Psoas muscle (tissue), 8 donors: ENCODE measurements at places on chromosomes 4 and X. TPM values are rescaled to one million over a fixed set of nuclear protein-coding genes. Genes with fewer than 3 reads are reported as not detected.

The MAOB gene
- total RNA-seq: 42.6 TPM

The SLC6A14 gene
- total RNA-seq: not detected

The SMIM10L2A gene
- 0.08 TPM for total RNA-seq

The ENAM gene
- total RNA-seq: 1.7 TPM

The BEND2 gene
- not detected for total RNA-seq

The METAP1 gene
- 30.4 TPM for total RNA-seq

The BBS12 gene
- total RNA-seq: 0.54 TPM

The NAA11 gene
- not detected for total RNA-seq

The ELOVL6 gene
- total RNA-seq: 4.5 TPM

The DCAF8L2 gene
- total RNA-seq: not detected

The MAGEE1 gene
- total RNA-seq: 0.50 TPM

The MAGED4B gene
- 0.59 TPM for total RNA-seq

The SULT1B1 gene
- total RNA-seq: 0.74 TPM

The HSFX4 gene
- total RNA-seq: not detected

The POLN gene
- total RNA-seq: 2.4 TPM

The SH2D1A gene
- total RNA-seq: 0.15 TPM

The CXCL3 gene
- 0.90 TPM for total RNA-seq
